ENCODE measurements at places on chromosomes 3 and 15. TPM values are rescaled to one million over a fixed set of nuclear protein-coding genes. Genes with fewer than 3 reads are reported as not detected.
A peak's percentile ranks its signal among the peaks of the same experiment; 100 is the strongest.

DNA sequence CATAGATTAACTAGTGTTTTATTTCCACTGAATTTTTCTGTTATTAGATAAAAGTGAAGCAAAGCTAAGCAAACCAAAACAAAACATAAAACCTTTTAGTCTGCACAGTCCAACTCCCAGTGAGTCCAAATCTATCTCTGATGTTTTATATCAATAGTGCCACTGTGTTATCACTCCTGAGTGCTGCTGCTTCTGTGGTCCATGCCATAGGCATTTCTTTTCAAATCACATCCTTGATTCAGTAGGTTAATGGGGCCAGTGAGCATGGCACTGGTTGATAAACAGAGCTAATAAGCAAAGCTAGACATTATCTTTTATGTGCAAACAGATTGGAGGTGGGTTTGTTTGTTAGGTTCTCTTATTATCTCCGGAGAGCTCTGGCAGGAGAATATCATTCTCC, 30.0 kb downstream of the RBMS3 start:
- no peak for DNase-seq

DNA sequence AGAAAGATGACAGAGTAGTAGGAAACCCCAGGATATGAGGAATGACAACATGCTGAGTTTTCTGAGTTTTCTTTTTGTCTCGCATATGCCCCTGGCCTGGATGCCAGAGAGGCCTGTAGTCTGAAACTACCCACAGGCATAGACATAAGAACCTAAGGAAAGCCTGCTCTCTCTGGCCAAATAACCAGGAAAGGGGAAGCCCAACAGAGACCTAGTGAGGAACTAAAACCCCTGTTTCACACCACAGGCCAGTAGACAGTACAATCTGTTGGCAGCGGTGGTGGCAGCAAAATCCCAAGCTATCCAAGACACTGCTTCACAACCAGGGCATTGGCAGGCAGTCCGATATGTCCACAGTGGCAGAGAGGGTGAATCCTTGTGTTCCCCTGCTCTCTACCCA, 55.0 kb upstream of the DCP1A start:
- DNase-seq, result no peak

The FANCD2OS gene
- not detected for total RNA-seq

DNA sequence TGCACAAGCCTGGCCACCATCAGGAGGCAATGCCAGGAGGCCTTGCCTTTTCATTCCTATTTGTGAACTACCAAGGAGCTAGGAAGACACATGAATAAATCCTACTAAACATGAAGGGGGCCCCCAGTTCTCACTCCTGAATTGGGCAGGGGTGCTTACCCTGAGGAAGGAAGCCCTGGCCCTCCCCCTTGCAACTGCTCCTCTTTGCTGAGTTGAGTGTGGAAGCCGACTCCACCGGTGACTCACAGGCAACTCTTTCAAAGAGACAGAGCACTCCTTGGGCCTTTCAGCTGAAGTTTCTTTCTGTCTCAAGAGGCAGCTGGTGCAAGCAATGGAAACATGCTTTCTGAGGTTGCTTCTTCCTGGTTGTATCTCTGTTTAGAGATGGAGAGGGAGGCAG, 1.7 kb downstream of the GABRG3 start:
- no peak for DNase-seq

- no peak for DNase-seq
Measured at GRCh38 chr3:37562876-37563275, 298.8 kb upstream of the CTDSPL start.

DNA sequence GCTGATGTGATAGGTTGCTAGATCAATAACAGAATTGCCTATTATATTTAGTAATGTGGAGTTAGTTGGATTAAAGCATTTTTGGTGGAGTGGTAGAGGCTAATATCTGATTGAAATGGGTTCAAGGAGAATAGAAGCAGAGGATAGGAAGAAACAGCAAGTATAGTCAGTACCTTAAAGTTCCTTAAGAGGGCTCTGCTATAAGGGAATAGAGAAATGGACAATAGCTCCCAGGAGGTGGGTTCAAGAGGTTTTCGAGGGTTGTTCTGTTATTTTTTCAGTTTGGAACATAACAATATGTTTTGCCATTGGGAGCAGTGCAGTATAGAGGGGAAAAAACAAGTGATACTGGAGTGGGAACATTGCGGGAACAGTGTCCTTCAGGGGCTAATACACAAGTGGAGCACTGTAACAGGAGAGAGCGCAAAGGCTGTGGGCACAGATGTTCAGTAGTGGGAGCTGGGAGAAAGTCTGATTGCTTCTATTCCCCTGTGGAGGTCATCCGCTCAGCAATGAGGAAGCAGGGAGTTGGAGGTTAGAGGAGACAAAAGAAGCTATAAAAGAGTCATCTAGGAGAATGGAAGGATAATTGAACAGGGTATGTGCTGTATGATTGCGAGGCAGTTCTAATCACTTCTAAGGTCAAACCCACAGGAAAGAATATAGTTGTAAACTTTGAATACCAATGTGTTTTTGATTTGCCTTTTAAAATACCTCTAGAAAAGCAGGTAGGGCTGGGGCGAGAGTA, 3.3 kb downstream of the MRPS11 start:
- DNase-seq, result no peak

The CELF6 gene
- total RNA-seq, result not detected

GRCh38 chr3:9469986-9470385, 72.6 kb downstream of the SETD5 start:
- no peak for DNase-seq

- DNase-seq, result no peak
Measured at GRCh38 chr3:36557708-36558421, 177.6 kb downstream of the STAC start.

GRCh38 chr15:84797212-84797611, 19.9 kb upstream of the ALPK3 start:
- DNase-seq, result no peak

GRCh38 chr3:129469026-129469425, 29.0 kb downstream of the IFT122 start:
- DNase-seq, result no peak

DNA sequence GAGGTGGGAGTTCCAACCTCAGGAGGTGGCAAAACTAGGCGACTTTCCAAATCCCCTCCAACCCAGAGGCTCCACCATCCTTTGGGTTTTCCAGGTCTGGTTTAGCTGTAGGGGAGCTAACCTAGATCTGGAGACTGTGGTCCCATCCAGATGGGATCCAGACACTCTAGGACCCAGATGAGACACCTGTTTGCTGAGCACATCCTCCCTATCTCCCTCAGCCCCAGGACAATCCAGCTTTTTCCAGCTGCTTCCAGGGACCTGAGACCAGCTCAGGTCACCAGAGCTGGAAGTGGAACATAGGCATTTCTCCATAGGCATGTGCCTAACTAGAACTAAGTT, 18.2 kb downstream of the CRTAP start:
- DNase-seq, result no peak

The SLC9A9 gene
- total RNA-seq, result 1.1 TPM

The KLHL40 gene
- total RNA-seq, result not detected

GRCh38 chr3:120396469-120396868, 47.3 kb upstream of the LRRC58 start:
- DNase-seq, result no peak

DNA sequence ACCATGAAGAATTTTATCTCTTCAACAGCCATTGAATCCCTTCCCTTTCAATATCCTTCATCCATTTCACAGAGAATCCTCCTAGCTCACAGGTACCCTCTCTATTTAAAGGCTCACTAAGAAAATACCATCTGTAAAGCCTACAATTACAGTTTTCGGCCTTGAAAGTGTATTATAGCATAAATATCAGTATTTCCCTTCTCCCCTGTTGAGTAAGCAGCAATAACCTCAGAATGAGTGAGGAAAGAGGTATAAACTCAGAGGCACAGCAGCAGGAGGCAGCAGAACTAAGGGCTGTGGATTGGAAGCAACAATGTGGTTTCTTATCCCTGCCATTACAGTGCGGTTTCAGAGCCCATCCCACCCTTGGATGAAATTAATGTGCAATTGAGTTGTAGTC, 360.6 kb upstream of the ATP10A start:
- DNase-seq, result no peak

The MME gene
- total RNA-seq, result 77.8 TPM

DNA sequence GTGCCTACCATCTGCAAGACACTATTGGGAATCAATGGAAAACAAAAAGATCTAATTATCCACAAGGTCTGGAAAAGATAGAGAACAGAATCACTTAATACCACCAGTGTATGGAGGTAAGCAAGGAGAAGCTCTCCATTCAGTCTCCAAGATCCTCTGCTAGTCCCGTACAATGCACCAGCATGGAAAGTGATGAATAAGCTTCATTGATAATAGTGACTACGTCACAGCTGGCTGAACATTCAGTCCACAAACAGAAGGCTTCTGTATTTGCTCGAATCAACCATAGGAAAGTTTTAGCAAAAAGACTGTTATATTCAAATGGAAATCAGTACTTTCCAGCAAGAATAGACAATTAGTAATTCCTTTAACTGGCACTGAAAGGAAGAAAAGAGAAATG, 42.9 kb downstream of the IGSF11 start:
- no peak for DNase-seq

GRCh38 chr15:33915571-33916407, 52.5 kb upstream of the CHRM5 start:
- peak; percentile 39 for DNase-seq

DNA sequence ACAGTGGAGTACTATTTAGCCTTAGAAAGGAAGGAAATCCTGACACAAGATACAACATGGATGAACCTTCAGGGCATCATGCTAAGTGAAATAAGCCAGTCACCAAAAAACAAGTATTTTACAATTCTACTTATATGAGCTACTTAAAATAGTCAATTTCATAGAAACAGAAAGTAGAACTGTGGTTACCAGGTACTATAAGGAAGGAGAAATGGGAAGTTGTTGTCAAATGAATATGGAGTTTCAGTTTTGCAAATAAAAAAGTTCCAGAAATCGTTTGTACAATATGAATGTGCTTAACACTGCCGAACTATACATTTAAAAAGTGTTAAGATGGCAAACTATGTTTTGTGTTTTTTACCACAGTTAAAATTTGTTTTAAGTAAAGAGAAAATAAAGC, 26.8 kb downstream of the TRANK1 start:
- no peak for DNase-seq

GRCh38 chr3:127833281-127834032, 11.1 kb upstream of the MGLL start:
- DNase-seq, result no peak

GRCh38 chr3:60086811-60087210, 1037.0 kb upstream of the CFAP20DC start:
- peak; percentile 65 for DNase-seq

The UCN2 gene
- 5.0 TPM for total RNA-seq

GRCh38 chr15:92118162-92118935, 264.8 kb downstream of the SLCO3A1 start:
- DNase-seq, result no peak

- DNase-seq, result no peak
Measured at GRCh38 chr3:126677862-126678503, 23.1 kb upstream of the TXNRD3 start.

The GRIP2 gene
- total RNA-seq, result 0.10 TPM

DNA sequence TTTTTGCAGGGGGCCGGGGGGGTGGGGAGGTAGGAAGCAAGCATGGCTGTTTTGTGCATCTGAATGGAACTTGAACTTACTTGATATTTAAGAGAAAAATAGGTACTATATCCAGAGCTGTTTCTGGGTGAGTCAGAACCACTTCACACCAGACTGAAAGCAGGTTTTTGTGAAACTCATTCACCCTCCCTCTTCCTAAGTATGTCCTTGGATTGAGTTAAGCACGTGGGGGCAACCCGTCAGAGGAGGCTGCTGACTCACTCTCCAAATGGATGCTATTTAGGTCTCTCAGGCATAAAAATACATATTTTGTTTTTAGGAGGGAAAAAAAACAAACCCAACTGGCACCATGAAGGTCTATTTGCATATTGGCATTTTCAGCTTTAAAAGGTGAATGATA, 270.3 kb downstream of the RYR3 start:
- peak; percentile 58 for DNase-seq

- peak; percentile 69 for DNase-seq
Measured at GRCh38 chr3:152400887-152401286, 132.2 kb downstream of the MBNL1 start.

DNA sequence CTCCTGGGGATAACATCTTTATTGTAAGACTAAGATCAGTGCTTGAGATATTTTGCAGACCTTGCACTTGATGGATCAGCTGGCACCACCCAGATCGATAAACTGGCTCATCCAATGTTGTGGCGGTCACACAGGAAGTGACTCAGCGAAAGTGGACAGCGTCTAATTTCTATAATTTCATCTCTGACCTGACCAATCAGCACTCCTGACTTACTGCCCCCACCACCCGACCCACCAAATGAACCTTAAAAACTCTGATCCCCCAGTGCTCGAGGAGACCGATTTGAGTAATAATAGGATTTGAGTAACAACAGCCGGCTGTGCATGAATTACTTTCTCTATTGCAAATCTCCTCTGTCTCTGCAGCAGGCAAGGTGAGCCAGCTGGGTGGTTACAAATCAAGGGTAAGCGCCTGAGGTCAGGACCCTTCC, 62.7 kb upstream of the RNU6-1 start:
- no peak for DNase-seq

- peak; percentile 4 for DNase-seq
Measured at GRCh38 chr3:19013879-19014278, 134.4 kb upstream of the KCNH8 start.

DNA sequence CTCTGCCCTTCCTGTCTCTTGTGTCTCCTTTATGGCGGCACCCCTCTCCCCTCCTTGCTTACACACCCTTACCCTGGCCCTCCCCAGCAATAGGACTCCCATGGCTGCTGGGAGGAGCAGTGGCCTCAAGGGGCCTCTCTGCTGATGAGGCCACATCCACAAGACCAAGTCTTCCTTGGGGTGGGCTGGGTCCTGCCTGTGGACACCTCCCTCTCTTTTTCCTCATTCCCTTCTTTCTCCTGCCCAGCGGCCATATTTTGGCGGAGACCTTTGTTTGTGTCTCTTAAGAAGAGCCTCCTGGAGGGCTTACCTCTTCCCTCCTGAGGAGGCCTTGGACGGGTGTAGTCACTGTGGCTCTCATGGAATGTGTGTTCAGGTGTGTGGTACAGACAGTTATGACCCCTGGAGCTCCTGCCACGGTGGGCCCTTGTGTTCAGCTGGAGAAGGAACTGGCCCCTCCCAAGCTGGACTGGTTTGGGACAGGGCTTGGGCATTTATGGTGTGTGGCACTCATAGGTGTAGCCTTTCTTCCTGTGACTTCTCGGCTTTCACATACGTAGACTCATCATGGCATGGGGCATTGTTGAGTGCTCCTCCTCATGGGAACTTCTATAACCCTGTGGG, 56.6 kb upstream of the APEH start:
- DNase-seq, result no peak

DNA sequence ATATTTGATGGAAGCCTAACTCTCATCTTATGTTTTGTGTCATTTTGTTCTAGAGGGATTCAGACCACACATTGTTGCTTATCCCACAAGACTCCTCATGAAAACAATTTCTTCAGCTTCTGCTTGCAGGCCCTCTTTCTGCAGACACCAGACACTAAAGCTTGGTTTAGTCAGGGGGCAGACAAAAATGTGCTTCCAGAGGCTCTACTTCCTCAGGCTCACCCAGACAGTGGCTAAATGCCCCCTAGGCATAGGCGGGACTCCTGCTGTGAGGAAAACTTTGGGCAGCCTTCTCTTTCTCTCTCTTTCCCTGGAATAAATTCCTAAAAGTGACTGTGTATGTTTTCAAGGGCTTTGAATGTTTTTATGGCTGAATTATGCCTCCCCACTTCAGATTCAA, 435.4 kb upstream of the ATP11B start:
- DNase-seq, result peak; percentile 2

The SRGAP3 gene
- 5.9 TPM for total RNA-seq

Data from A172 (cell line).